ENCODE measurements at places on chromosomes 1 and 21. TPM values are rescaled to one million over a fixed set of nuclear protein-coding genes. Genes with fewer than 3 reads are reported as not detected.

Gene TTC3
- polyA plus RNA-seq: 158 TPM

Gene IVNS1ABP
- polyA plus RNA-seq: 313 TPM

Gene ANGPTL1
- 4.7 TPM for polyA plus RNA-seq

Gene S100A2
- 5.0 TPM for polyA plus RNA-seq

Gene CLEC20A
- 0.37 TPM for polyA plus RNA-seq

Gene CHIT1
- 0.11 TPM for polyA plus RNA-seq

Gene KRTAP19-3
- polyA plus RNA-seq: not detected

Gene ATAD3C
- polyA plus RNA-seq: 1.4 TPM

Gene CFHR2
- polyA plus RNA-seq: not detected

Gene F5
- polyA plus RNA-seq: 1.6 TPM

Gene TNFRSF18
- polyA plus RNA-seq: 0.33 TPM

Gene S100A12
- 0.64 TPM for polyA plus RNA-seq

Gene CA14
- 10.5 TPM for polyA plus RNA-seq

Gene TSPEAR
- polyA plus RNA-seq: 0.67 TPM

Gene OSCP1
- polyA plus RNA-seq: 20.5 TPM

Gene MPZ
- 3.6 TPM for polyA plus RNA-seq

Gene CDC20
- 37.6 TPM for polyA plus RNA-seq

Gene MSTO1
- polyA plus RNA-seq: 48.5 TPM

Gene MLLT11
- 23.5 TPM for polyA plus RNA-seq

Gene NCF2
- 2.6 TPM for polyA plus RNA-seq

Gene PEX19
- polyA plus RNA-seq: 91.3 TPM

Gene SYDE2
- polyA plus RNA-seq: 9.7 TPM

Measured in right renal cortex interstitium (tissue), 3 donors.